ENCODE measurements at places on chromosomes 6 and 20.

- DNase-seq: no peak
Observed at GRCh38 chr20:23298926-23299672, 51.5 kb upstream of the NXT1 start.

- no peak for DNase-seq
Observed at GRCh38 chr6:169320013-169320412, 66.4 kb upstream of the THBS2 start.

DNA sequence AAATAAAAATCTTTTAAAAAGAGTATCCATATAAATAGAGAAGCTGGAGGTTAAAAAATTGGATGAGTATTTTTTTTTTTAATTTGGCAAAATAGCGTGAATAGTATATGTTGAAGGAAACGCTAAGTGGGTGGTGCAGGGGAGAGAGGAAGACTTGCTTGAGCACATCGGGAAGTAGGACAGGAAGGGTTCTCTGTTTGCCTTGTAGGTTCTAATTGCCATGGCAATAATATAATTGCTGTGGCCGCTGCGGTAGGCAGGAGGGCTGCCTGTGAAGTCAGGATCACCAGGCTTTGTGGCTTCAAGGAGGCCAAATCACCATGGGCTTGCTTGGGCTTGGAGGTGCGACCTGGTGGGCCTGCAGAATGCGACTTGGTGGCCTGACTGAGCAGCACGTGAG is 35.1 kb downstream of the IGF2R start:
- no peak for DNase-seq

DNA sequence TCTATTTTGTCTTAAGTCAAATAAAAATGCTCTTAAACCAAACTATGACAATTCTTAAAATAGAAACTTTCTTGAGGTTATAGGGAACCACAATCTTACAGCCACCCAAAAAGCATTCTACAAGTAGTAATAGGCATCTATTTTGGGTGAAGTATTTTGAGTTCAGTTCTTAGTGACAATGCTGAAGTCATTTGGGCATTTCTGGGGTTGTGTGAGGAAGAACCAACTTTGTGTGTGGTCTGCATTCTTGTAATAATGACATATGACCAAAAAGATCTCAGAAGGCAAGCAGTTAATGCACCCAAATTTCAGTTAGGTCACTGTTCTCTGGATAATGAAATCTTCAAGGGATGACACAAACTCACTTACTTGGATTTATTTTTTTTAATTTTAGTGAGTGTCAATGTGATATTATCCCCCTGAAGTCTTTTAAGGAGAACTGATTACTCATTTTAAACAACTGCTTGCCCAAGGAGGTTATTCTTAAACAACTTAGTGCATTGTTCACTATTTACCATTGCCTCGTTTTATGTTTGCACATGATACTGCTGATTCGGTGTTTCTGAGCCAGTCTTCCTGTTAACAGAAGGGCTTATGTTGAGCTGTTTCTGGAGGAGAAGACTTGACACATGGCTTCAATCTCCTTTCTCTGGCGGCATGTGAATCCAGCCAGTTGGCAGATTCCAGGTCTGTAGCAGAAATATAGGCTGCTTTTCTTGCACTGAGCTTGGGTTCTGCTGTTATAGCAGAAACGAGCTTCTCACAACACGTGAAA is 618.9 kb downstream of the BCKDHB start:
- DNase-seq: no peak

DNA sequence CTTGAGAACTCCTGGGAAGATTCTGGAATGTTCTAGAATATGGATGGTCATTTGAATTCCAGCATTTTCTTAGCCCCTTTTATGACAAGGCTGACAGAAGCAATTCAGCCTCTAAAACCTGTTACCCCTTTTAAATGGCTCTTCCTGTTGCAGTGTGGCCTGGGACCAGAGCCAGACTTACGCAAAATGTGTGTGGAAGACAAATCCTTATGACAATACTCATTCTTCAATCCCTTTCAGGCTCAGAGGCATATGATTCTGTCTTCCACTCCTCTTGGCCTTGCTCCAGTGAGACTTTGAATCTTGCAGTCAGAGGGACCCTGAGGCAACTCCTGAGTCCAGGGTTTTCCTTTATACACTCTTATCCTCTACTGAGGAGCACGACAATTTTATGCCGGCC is 287.0 kb downstream of the CLIC5 start:
- no peak for DNase-seq

DNA sequence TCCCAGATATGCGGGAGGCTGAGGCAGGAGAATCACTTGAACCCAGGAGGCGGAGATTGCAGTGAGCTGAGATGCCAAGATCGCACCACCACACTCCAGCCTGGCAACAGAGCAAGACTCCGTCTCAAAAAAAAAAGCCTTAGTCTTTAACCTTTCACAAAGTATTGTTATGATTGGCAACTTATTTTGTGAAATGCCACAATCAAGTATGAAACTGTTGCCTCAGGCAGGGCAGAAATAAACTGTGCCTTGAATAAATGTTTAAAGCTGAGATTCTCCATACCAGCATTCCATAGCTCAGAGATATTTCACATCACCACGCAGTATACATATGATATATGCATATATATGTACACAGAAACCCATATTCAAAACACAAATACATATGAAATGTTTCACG is 120.1 kb upstream of the CCDC28A start:
- no peak for DNase-seq

GRCh38 chr6:108982154-108983113 is 112.2 kb downstream of the SESN1 start:
- no peak for DNase-seq

DNA sequence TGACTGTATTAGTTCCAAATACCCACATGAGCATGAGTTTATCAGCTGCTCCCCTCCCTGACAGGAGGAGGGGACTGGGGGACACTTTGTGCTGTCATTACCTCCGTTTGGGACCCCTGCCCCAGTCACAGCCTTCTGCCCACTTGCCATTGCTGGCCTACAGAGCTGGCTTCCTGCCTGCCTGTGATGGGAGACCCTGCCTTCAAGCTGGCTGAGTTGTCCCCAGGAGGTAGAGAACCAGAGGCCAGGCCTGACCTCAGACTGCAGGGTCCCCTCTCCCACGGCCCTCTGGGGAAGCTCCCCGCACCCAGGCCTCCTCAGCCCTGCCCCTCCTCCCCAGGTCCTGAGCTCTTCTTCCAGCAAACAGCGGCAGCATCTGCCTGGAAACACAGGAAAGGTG is 105.5 kb downstream of the JPH2 start:
- DNase-seq: no peak

DNA sequence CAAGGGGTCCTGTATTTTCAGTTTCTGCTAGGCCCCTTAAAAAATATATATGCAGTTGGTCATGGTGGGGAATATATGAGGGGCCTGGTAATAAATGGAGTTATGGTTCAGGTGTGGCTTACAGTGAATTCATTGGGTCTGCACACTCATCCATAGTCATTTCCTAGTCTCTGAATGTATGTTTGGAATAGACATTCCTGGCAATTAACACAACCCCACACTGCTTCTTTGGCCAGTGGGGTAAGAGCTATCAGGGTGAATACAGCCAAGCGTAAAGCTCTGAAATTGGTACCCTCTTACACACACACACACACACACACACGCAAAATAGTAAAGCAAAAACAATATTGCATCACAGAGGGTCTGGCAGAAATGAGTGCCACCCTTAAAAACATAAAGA is 56.5 kb downstream of the QRSL1 start:
- no peak for DNase-seq

- DNase-seq: no peak
Observed at GRCh38 chr6:33904747-33905065, 100.9 kb upstream of the MLN start.

All from activated CD4-positive, alpha-beta T cell treated with anti-CD3 and anti-CD28 coated beads, Interleukin-2, amount 50 U/mL, for 4 hours (primary cell).